ENCODE measurements at places on chromosomes 4 and X. TPM values are rescaled to one million over a fixed set of nuclear protein-coding genes. Genes with fewer than 3 reads are reported as not detected.

DNA sequence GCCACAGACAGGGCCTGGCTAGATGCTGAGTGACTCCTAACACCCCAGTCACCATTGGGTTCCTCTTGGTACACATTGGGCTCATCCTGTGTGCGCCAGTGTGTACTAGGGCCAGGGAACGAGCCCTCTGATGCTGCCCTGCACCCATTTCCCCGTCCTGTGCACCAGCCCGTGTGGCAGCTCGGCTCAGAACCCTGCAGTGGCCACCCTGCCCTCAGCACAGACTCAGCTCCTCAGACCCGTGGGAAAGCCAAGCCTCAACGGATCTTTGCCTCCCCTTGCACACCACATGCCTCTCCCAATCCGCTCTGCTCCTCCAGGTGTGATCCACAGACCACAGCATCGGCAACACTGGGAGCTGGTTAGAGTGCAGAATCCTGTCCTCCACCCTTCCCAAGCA lies 38.6 kb downstream of the EVC start:
- no peak overlapping the region for H3K4me3 ChIP-seq
- peaks cover 10% of the 10 kb centered on the region for H3K36me3 ChIP-seq
- no peak for DNase-seq
- H3K27ac ChIP-seq = no peak overlapping the region

- no peak overlapping the region for H3K27ac ChIP-seq
- H3K4me3 ChIP-seq = no peak overlapping the region
- no peaks in the 10 kb centered on the region for H3K36me3 ChIP-seq
- no peaks in the 10 kb centered on the region for H3K27me3 ChIP-seq
- peak; percentile 18 for DNase-seq
Measured at GRCh38 chr4:33696041-33696440, 2548.3 kb downstream of the ARAP2 start.

- H3K27me3 ChIP-seq = no peaks in the 10 kb centered on the region
- no peaks in the 10 kb centered on the region for H3K36me3 ChIP-seq
- no peak overlapping the region for H3K4me3 ChIP-seq
- no peaks in the 10 kb centered on the region for H3K4me1 ChIP-seq
- no peak overlapping the region for H3K27ac ChIP-seq
- DNase-seq = no peak
Measured at GRCh38 chrX:148728901-148729300, 228.5 kb downstream of the AFF2 start.

EGF gene
- 6.1 TPM for total RNA-seq

- no peaks in the 10 kb centered on the region for H3K4me1 ChIP-seq
- no peak for DNase-seq
- no peak overlapping the region for H3K4me3 ChIP-seq
- no peaks in the 10 kb centered on the region for H3K36me3 ChIP-seq
Measured at GRCh38 chr4:8044699-8045098, 105.0 kb upstream of the AFAP1 start.

DNA sequence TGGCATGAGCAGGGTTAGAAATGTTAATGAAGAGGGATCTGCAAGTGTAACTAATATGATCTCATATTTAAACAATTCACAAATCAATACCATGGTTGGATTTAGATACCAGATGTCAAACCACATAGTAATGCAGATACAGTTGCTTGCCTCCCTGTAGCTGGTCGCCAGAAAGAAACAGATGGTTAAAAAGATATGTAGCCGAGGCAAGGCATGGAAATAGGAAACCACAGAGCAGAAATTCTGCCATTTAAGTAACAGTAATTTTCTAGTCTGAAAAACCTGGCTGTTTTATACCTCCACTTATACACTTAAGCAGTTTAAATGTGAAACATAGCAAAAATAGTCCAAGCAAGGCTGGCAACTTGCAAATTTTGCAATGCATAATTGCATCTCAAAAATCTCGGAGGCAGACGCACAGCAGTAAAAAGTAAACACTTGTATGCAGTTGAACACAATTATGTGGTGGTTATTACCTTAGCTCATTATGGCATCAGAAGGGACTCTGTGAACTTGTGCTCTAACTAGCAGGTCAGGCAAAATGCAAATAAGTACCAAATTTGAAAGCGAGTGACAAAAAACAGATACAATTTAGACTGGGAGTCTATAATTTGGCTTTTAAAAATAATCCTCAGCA lies 126.8 kb downstream of the NAA11 start:
- H3K4me3 ChIP-seq = no peak overlapping the region
- H3K4me1 ChIP-seq = no peaks in the 10 kb centered on the region

KLHL34 gene
- not detected for total RNA-seq

- no peaks in the 10 kb centered on the region for H3K4me1 ChIP-seq
- H3K27ac ChIP-seq = no peak overlapping the region
- H3K4me3 ChIP-seq = no peak overlapping the region
- DNase-seq = no peak
- no peaks in the 10 kb centered on the region for H3K36me3 ChIP-seq
- peaks cover 36% of the 10 kb centered on the region for H3K27me3 ChIP-seq
Measured at GRCh38 chr4:8870647-8871416, 807 bp downstream of the HMX1 start.

DNA sequence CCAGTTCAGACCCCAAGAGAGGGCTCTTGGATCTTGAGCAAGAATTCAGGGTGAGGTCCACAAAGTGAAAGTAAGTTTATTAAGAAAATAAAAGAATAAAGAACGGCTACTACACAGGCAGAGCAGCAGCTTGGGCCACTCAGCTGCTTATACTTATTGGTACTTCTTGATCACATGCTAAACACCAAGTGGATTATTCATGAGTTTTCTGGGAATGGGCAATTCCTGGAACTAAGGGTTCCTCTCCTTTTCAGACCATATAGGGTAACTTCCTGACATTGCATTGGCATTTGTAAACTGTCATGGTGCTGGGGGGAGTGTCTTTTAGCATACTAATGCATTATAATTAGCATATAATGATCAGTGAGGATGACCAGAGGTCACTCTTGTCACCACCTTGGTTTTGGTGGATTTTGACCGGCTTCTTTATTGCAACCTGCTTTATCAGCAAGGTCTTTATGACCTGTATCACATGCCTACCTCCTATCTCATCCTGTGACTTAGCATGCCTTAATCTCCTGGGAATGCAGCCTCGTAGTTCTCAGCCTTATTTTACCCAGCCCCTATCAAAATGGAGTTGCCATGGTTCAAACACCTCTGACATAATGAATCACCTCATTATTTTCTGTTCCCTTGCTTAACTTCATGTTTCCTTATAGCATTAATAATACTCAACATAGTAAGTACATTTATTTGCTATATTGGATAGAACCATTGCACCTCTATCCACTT lies 476.3 kb downstream of the DTHD1 start:
- no peak overlapping the region for H3K4me3 ChIP-seq
- H3K27me3 ChIP-seq = no peaks in the 10 kb centered on the region
- no peaks in the 10 kb centered on the region for H3K36me3 ChIP-seq
- DNase-seq = no peak
- H3K4me1 ChIP-seq = no peaks in the 10 kb centered on the region
- no peak overlapping the region for H3K27ac ChIP-seq

- no peak overlapping the region for H3K4me3 ChIP-seq
- no peaks in the 10 kb centered on the region for H3K27me3 ChIP-seq
Measured at GRCh38 chrX:13489454-13489853, 79.9 kb upstream of the EGFL6 start.

GRCh38 chr4:43452948-43453347 lies 560.4 kb downstream of the GRXCR1 start:
- no peaks in the 10 kb centered on the region for H3K36me3 ChIP-seq
- H3K4me3 ChIP-seq = no peak overlapping the region
- peaks cover 24% of the 10 kb centered on the region for H3K4me1 ChIP-seq
- DNase-seq = no peak
- no peaks in the 10 kb centered on the region for H3K27me3 ChIP-seq
- H3K27ac ChIP-seq = no peak overlapping the region

DNA sequence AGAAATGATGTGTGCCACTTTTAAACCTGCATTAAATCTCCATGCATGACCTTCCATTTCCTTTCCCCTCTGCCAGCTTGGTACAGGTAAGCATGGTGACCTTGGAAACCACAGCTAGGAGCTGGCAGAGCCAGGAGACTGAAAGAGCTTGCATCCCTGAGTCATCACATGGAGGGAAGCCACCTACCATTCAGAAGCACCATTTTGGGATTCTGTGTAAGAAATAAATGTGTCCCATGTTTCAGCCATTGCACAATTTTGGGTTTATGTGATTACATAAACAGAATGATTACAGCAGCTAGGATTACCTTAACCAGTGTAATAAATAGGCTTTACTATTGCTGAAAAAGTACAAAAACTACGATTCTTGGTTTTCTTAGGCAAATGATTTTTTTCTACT lies 17.3 kb upstream of the CCDC149 start:
- H3K4me1 ChIP-seq = no peaks in the 10 kb centered on the region
- no peak overlapping the region for H3K27ac ChIP-seq
- H3K27me3 ChIP-seq = no peaks in the 10 kb centered on the region
- no peaks in the 10 kb centered on the region for H3K36me3 ChIP-seq
- H3K4me3 ChIP-seq = no peak overlapping the region

DNA sequence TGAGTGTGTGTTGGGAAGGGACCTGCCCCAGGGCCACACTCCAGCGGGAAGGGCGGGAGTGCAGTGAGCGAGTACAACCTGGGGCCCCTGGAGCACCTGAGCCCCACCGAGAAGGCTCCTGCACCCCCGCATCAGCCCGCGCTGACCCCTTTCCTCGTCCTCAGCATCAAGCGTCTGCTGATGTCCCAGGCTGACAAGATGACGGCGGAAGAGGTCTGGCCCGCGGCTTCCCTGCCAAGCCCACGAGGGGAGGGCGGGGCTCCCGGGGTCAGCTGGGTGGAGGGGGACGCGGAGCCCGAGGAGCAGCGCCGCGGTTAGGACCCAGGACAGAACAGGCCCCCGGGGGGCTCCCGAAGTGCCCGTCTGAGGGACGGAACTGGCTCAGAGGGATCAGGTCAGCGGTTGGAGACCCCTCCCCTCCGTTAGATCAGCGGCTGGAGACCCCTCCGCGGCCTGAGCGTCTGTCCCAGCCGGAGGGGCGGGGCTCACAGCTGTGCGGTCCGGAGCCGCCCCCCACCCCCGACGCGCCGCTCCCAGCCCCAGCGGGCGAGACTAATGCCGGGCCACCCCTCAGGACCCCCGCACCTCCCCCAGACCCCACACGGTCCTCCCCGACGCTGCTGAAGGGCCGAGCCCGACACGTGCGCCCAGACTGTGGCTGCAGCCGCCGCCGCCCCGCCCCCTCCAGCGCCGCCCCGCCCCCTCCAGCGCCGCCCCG lies 6.7 kb downstream of the MYL5 start:
- peak overlapping the region; percentile 62 for H3K4me3 ChIP-seq
- peak; percentile 52 for DNase-seq
- H3K27me3 ChIP-seq = no peaks in the 10 kb centered on the region
- H3K36me3 ChIP-seq = no peaks in the 10 kb centered on the region
- H3K27ac ChIP-seq = no peak overlapping the region

DNA sequence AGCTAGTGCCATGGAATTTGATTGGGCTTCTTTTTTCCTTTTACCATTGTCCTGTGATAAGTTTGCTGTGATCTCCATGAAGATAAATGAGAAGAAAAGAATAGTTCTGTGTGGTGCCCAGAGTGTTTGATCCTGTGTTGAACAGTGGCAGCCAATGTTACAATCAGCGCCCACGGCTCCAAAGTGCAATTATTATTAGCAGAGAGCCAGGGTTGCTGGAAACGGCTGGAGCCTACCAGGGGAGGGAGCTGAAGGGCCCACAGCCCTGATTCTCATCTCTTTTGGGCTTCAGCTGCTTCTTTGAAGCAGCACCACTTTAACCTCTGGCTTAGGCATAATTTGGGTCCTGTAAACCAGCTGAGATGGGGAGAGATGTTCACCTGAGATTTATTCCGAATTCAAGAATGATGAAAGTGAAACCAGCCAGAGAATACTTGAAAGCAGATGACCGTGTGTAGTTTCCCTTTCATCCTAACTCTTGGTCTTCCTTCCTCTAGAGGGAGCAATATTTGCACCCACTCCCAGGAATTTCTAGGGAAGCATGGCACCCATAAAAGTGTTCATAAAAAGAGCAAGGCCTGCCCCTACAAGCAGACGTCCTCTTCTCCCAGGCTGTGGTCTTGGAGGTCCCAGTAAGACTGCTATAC lies 298.3 kb downstream of the EVC2 start:
- H3K36me3 ChIP-seq = no peaks in the 10 kb centered on the region
- no peak overlapping the region for H3K4me3 ChIP-seq
- no peaks in the 10 kb centered on the region for H3K4me1 ChIP-seq
- 0 out of 2 replicates have a peak, but pooled peaks cover 5% of the 10 kb centered on the region for H3K27me3 ChIP-seq
- DNase-seq = no peak

DMRTC1 gene
- not detected for total RNA-seq

- no peaks in the 10 kb centered on the region for H3K36me3 ChIP-seq
- no peak overlapping the region for H3K4me3 ChIP-seq
- no peak overlapping the region for H3K27ac ChIP-seq
- no peak for DNase-seq
- H3K4me1 ChIP-seq = peaks cover 8% of the 10 kb centered on the region
Measured at GRCh38 chr4:6912441-6912840, 2.8 kb downstream of the TBC1D14 start.

GRCh38 chr4:57048590-57049304 lies 61.4 kb downstream of the IGFBP7 start:
- peaks cover 21% of the 10 kb centered on the region for H3K4me1 ChIP-seq
- peak; percentile 68 for DNase-seq
- no peaks in the 10 kb centered on the region for H3K36me3 ChIP-seq
